RPMI7951 (cell line): ENCODE measurements at places on chromosomes 4 and X. TPM values are rescaled to one million over a fixed set of nuclear protein-coding genes. Genes with fewer than 3 reads are reported as not detected.

The PRDM8 gene
- 6.4 and 11.7 TPM in 2 replicates for total RNA-seq

- peak; percentile 21 for DNase-seq
Observed at GRCh38 chr4:165096776-165097175, 15.9 kb downstream of the TMEM192 start.

- no peak for DNase-seq
Observed at GRCh38 chr4:9940041-9940440, 81.3 kb downstream of the SLC2A9 start.

The RHOXF1 gene
- total RNA-seq, result not detected in 2 replicates

DNA sequence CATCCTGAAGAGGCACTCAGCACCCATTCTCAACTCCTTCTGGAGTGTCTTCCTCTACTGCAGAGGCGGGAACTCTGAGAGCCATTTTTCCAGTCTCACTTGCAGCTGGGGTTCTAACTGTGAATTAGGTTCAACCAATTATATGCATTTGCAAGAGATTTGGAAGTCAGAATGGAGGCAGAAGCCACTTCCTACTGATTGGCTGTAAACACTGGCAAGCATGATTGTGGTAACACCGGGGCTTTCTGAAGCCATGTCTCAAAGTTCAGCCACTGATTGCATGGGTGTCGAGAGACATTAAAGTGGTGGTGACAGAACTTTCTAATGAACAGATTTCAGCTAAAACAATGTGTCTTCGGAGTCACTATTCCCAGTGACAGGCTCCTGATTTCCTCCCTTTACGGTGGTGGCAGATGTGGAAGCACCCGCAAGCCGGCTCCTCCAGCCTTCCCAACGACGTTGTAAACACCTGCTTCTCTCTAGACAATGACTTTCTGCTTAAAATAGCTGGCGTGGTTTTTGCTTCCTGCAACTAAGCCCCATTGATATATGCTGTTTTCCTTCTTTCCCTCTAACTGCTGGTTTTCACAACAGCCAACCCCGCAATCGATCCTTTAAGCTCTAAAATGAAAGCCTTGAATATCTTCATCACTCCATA is 92.0 kb downstream of the IRF2 start:
- DNase-seq, result no peak

GRCh38 chr4:44623676-44624075 is 27.7 kb downstream of the YIPF7 start:
- no peak for DNase-seq

GRCh38 chr4:100977746-100978397 is 369.5 kb downstream of the PPP3CA start:
- DNase-seq, result no peak

GRCh38 chr4:86338989-86339388 is 20.9 kb downstream of the MAPK10 start:
- peak; percentile 93 for DNase-seq

GRCh38 chrX:107624893-107625292 is 3.4 kb upstream of the PRPS1 start:
- no peak for DNase-seq

- DNase-seq, result no peak
Observed at GRCh38 chr4:172975651-172976229, 192.9 kb upstream of the GALNT7 start.

DNA sequence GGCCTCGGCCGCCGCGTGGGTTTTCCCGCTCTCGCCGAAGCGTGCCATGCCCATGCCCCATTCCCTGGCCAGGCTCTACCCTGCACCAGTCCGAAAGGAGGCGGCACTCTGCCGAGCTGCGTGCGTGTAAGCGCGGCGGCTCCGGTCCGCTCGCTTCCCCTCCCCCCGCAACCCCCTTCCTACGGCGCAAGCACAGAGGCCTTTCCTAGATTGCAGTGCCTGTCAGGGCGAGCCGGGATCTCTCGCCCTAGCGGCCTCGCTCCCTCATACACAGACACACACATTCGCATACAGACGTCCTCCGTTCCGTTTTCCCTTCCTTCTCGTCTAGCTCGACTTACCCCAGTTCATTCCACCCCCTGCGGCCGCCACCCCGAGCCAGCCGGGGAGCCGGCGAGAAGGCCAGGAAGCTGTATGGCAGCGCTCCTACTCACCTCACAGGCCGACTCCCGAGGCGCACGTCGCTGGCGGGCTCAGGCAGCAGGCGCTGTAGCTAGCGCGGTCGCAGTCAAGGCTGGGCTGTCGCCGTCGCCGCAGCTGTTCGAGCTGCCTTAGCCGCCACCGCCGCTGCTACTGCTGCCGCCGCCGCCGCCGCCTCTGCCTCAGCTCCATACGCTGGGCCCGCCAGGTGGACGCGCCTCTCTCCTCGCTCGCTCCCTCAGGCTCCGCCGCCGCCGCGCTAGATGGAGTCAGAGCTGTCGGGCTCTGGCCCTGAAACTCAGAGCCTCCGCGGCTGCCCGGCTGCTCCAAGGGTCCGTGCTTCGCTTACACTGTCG is 615 bp downstream of the NEXMIF start:
- DNase-seq, result peak; percentile 1

- DNase-seq, result peak; percentile 26
Observed at GRCh38 chrX:148457279-148457678, 43.1 kb upstream of the AFF2 start.
